ENCODE measurements at places on chromosomes 12 and 14.
A peak's percentile ranks its signal among the peaks of the same experiment; 100 is the strongest.

- no peak for DNase-seq
Observed at GRCh38 chr12:124688356-124688992, 121.1 kb upstream of the NCOR2 start.

DNA sequence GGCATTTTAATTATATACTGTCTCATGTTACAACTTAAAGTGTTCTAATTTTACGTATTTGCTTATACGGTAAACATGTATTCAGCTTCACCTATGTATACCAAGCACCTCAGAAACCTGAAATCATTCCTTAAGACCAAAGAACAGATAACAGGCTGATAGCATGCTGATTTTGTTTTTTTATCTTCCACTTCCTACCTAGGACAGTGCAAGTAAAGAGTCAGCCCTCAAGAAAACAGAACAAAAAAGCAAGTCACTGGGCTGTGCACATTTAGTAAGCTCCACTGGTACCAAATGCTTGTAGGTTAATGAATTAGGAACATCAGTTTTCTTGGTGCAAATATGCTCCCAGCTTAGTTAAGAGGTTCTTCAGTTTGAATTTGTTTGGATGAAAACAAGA, 611.3 kb downstream of the VRK1 start:
- DNase-seq = no peak

DNA sequence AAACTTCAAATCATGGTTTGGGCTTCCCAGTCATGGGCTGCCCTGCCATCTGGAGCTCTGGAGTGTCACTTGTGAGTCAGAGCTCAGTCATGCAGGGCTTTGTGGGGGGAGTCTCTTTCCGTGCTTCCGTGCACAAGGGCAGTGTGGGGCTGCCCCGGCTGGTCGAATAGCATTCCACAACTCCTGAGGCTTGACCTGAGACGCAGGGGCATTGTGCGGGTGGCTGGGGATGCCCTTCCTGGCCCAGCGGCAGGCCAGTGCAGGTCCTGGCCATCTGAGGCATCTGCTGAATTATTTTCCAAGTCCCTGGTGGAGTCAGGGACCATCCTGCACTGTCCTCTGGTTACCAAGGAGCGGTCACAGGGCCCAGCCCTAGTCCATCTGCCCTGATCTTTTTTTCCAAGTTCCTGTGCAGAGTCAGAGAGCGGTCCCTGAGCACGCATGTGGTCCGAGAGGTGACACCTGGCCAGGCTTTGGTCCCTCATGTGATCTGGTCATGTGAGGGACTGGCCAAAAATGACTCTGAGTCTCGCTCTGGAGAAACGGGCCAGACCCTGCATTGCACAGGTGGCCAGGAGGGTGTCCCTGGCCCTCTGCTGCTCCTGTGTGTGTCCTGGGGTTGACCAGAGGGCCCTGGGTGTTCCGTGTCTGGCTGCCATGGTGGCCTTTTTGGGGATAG, 167.0 kb upstream of the ALG10B start:
- no peak for DNase-seq

DNA sequence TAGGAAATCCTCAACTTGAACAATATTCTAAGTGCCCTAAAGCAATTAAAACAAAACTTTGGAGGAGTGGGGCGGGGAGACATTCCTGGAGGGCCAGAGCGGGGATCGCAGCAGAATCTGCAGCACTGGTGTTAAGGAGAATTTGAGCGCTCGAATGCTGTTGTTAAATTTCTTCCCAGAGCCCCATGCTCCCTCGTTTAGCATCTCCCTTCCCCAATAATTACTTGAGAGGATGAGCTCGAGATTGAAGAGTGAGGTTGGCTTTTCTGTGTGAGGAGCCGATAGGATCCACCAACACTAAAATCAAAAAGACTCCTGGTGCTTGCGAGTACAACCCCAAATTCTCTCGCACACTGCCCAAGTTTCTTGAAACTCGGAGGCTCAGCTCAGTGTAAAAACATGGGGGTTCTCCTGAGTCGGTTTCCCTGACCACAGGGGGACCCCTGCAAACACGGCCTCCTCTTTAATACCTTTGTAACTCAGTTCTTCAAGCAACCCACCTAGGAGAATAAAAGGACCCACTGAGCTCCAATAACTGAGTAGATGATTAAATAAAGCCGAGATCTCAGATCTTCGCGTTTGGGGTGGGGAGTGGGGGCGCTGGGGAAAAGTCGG, 10.2 kb upstream of the FOXG1 start:
- no peak for DNase-seq

DNA sequence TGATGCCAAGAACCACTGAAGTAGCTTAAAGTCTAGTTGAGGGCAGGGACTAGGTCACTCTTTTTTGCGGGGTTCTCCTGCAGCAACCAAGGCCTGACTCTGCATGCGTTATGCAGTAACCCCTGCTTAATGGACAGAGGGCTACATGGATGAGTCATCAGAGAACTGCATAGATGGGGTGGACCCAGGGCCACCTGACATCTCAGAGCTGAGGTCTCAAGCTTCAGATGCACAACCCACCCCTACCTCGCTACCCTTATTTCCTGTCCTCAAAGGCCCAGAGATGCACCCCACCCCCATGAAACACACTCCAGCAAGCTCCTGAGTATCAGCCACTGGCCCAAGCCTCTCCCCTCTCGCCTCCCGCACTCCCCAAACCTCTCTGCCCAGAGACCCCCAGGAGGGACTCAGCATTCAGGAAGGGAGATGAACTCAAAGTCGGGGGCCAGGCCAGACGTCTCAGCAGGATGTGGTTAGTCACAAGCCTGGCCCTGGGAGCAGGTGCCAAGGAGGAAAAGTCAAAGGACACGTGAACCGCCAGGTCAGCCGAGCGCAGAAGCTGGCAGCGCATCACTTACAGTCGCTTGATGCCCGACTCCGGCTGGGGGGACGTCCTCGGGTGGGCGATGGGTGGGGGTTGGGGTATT, 25.8 kb downstream of the SNRNP35 start:
- DNase-seq = peak; percentile 23

DNA sequence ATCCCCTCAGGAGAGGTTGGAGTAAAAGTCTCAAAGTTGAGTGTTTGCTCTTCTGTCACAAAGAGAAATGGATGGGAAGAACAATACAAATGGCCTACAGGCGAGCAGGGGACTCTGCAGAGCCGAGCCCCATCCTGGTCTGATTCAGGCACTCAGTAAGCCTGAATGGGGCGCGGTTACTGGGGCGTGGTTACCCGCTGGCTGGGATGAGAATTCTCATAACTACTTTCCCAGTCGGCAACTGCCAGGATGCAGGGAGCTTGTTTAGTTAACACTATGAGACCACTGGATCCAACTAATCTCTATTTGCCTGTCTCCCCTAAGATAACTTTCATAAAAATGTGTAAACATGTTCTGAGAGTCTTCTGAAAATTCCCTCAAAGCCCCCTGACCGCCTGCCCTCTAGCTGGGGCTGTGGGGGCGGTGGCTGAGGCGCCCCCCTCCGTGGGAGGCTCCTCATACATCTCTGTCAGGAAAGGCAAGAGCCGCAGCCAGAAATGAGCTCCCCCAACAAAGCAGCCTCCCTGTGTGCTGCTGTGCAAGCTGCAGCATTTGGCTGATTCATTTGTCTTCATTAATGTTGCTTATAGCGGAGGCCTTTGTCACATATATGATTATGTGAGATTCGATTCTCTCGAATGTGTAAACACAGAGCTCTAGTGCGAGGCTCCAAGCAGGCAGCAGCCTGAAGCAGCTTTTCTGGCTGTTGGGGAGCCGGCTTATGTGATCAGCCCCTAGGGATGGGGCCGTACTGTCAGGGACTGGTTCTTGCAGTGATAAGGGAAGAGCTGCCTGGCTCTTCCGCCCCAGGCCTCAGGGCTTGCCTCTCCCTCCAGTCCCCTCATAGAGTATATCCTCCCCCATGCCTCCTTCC, 126.1 kb upstream of the ARHGAP5 start:
- DNase-seq = no peak

DNA sequence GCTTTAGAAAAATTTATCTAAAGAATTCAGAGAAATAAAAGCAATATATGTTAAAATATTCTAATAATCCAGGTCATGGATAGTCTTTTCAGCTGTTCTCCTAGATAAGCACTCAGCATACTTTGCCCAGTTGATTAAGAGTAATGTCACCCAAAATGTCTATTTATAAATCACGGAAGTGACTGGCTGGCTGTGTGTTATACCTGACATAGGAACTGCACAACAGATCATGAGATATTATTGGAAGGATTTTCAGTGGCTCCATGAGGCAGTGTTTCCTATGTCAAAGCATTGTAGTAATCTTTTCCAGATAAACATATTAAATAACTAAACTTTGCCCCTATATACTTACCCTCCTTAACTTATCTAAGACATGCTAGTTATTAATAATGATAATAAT, 128.8 kb downstream of the ITPR2 start:
- DNase-seq = no peak

DNA sequence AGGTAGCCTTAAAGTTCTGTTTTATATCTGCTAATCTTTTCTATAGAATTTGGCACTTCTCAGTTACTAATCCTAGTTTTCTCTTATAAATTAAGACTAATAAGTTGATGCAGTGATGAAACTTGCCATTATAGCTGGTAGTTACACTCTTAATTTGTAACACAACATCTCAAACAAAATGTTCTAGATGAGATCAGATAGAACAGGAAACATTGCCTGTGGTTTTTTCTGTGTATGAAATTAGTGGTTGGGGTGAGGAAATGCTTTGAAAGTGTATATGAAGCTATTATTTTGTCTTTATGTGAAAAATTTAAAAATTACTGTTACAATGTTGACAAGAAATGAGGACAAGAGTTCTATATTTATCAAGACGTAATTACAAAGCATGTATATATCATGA, 91.9 kb downstream of the PCNX1 start:
- no peak for DNase-seq

DNA sequence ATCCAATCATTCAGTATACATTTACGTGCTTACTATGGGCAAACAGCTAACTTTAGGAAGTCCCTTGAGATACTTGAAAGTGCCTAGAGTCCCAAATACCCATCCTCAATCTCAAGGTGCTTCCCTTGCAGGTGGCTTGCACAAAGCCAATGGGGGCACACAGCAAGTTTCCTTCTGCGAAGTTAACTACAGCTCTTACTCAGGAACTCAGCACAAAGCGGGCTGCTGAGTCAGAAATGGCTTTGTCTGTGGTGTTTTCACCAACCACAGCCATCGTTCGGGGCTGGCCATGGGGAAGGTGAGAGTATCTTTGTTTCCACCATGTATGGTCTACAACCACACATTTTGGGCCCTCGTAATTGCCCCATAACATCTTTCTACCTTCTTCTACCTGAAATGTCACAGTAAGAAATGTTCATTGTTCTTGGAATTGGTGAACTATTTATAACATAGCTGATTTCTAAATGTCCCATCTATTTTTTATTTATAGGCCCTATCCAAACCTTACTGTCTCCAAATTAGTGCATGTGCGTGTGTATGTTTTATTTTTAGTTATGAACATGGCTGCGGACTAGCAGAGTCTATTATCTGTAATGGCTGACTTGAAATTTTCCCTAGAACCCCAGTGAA, 13.9 kb downstream of the MFAP5 start:
- peak; percentile 86 for DNase-seq

DNA sequence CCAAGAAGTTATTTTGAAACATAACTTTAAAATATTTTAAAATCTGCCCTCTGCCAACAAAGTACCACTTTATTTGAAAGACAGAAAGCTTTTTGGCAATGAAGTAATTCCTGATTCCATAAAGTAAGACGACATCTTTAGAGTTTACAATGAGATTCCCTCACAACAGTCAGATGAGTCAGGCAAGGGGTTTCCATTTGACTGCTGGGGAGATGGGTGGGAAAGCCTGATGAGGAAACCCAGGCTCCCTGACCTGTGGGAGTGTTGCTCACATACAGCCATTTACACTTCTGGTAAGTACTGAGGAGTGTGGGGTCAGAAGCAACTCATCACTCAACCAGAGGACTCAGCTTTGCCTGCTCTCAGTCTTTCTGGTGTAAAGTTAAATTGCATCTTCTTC, 10.2 kb downstream of the KITLG start:
- no peak for DNase-seq

GRCh38 chr12:96493106-96493505, 3.7 kb downstream of the CFAP54 start:
- DNase-seq = no peak

GRCh38 chr14:92645841-92646478, 102.5 kb downstream of the LGMN start:
- no peak for DNase-seq

DNA sequence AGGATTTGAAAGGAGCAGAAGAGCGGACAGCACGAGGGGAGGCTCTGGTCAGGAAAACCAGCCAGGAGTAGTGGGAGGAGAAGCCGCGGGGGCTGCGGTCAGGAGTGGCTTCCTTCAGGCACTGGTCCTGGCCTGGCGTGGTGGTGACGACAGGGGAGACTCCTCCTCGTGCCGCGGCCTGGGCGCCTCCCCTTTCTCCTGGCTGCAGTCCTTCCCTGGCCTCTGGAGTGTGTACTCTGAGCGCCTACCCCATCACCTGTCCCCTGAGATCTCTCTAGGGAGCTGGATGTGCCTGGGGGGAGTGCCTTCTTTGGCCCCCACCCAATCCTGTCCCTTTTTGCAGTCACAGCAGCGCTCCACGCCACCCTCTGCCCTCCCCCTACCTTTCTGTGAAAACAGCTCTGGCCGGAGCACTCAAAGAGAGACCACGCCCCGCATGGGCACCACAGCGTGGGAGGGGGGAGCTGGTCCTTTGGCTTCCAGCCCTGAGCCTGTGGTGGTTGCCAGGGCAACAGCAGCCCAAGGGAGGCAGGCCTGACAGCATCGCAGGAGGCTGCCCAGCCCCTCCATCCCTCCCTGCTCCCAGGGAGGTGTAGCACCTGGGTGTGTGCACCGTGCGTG, 125.9 kb downstream of the CALM1 start:
- DNase-seq = no peak

DNA sequence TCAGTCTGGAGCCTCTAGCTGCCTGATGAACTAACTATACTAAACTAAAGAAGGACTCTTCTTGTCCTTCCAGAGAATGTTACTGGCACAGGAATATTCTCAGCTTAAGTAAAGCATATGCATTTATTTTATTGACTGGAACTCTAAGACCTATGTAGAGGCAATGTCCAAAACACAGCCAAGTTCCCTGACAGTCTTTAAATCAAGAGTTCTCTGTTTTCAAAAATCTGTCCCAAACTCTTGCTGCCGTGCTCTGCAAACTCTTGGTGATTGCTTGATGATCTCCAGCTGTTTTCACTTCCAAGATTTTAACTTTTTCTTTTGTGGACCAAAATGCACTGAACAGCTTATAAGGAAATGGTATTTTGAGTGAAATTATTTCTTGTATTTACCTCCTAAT, 67.5 kb upstream of the DAAM1 start:
- DNase-seq = no peak

DNA sequence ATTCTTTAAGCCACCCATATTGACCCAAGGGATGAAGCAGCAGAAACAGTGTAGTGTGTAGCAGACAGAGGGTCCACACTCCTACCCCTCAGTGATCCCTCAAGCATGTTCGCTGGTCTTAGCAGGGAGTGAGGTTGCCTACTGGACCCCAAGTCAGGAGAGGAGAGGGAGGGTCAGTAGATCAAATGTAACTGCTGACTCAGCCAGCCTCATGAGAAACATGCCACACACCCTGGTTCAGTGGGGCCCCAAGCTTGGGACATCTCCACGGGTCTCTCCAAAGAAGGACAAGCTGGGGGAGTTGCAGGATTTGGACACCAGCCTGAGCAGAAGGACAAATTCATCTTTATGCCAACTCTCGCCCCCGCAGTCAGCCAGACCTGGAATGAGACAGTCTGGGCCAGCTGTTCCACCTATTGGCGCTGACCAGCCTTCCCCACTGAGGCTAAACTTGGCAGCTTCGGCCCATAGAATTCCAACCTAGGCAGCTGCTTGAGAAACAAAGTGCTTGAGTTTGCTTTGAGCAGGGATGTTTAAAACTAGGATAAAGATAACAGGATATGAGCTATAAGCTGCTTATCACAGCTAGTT, 66.0 kb upstream of the ACTN1 start:
- no peak for DNase-seq

GRCh38 chr12:132422381-132423043, 67.4 kb upstream of the FBRSL1 start:
- no peak for DNase-seq

GRCh38 chr14:31232081-31232480, 24.5 kb upstream of the HECTD1 start:
- DNase-seq = no peak
